ENCODE measurements at places on chromosomes 5 and 9.

DNA sequence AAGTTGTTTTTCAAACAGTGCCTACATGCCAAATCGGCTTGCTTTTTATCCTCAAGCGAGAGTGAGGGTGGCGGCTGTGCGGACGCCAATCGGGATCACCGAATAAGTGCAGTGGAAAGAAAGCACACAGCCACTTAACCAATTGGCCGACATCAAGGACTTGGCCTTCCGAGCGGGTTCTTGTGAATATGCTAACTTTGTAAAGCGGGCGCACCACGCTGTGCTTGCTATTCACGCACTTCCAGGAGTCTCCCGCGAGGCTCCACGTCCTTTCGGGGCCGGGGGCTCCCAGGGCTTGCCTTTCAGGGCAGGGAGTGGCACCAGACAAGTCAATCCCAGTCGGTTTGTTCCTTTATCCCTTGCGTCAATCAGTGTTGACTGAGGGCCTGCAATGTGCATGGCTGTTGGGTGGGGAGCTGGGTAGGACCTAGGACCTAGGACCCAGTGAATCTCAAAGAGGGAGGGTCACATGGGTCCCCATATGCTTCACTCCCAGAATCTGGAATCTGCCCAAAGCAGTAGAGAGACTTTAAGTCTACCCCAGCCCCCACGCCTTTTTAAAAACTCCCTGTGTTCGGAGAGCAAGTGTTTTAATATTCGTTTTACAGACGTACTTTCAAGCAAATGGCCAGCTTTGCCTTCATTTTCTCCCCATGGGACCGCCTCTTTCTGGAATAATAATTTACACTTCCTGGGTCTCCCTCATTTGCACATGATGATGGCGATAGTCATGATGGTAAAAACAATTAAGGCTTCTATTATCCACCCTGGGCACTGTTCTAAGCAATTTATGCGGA lies 2.0 kb upstream of the GCNT4 start:
- DNase-seq = no peak

DNA sequence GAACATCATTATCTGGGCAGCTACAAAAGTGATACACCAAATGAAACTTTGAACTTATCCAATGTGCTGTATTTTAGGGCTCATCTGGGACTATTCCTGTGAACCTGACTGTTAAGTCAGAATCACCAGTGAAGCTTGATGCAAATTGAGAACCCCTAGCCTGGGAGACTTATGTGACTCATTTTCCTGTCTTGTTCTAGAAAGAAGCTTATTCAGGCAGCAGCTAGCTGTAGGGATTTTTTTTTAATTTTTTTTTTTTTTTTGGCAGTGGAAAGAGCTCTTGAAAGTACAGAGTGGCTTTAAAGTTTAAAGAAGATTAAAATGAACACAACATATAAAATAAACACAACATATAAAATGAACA lies 81.1 kb upstream of the TNFAIP8 start:
- DNase-seq = peak; percentile 30

DNA sequence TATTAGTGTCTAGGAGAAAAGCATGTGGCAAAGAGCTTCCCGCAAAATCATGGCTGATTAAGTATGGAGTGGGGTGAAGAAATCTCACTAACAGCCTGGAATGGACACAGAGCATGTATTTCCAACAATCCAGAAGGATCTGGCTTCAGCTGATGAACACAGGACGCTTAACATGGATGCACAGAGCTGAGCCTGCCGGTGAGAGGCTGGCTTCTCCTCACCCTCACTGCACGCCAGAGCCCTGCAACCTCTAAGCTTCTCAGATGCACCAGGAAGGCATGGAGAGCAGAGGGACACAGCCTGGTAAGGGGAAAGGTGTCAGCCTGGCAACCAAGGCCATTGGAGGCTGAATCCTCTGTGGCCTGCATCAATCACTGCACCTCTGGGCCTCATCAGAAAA lies 298.5 kb downstream of the TRIM32 start:
- no peak for DNase-seq

DNA sequence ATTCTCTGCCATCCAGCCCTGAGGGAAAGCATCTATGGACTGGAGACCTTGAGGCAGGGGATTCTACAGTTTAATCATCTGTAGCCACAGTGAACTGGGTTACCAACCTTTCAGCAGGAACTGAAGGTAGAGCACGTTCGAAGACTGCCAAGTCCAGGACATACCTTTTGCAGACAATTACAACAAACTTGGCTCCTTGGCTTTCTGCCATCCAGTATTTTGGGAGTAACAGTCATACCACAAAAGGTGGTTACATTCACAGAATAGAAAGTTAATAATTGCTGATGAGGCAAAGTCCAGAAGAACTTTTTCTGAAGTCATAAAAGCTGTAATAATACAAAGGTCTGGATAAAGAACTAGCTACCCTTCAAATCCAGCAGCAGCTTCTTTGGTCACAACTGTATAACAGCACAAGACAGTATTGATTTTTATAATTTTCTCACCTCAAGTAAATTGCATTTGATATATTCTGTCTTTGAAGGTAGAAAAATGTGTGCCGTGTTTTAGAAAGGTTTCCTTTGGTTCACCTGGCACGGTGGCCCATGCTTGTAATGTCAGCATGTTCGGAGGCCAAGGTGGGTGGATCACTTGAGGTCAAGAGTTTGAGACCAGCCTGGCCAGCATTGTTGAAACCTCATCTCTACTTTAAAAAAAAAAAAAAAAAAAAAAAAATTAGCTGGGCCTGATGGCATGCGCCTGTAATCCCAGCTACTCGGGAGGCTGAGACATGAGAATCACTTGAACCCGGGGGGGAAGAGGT lies 236.6 kb downstream of the NR3C1 start:
- DNase-seq = peak; percentile 47

DNA sequence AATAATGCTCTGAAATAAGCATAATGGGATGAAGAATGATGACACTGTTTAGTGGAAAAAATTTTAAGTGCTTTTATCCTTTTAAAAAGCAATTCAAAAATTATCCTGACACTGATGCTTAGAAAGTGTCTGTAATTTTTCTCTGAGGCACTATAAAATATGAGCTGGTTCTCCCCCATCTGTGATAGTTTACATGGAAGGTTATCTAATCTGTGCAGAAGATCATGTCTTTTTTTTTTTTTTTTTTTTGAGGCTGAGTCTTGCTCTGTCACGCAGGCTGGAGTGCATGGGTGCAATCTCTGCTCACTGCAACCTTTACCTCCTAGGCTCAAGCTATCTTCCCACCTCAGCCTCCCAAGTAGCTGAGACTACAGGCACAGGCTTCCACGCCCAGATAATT lies 15.2 kb upstream of the TAF11L2 start:
- DNase-seq = no peak

- no peak for DNase-seq
Measured at GRCh38 chr9:880725-881124, 39.2 kb downstream of the DMRT1 start.

DNA sequence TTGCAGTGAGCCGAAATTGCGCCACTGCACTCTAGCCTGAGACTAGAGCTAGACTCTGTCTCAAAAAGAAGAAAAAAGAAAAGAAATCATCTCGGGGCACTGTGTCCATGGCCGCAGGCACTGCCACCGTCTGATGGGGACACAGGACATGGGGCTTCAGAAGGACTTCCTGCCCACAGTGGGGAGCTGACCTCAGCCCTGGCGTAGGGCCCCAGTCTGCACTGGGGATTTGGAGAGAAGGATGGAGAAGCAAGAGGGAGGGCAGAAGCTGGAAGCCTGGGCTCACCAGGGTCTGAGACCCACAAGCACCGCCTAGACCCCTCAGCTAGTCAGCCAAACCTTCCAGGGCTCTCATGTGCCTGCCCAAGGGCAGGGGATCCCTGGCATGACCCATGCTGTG lies 4.1 kb upstream of the SARDH start:
- DNase-seq = no peak

- DNase-seq = peak; percentile 75
Measured at GRCh38 chr5:130109152-130109551, 204.9 kb downstream of the CHSY3 start.

- no peak for DNase-seq
Measured at GRCh38 chr5:93874491-93874890, 133.1 kb upstream of the POU5F2 start.

- DNase-seq = no peak
Measured at GRCh38 chr9:100317706-100318105, 35.0 kb downstream of the TEX10 start.

- DNase-seq = no peak
Measured at GRCh38 chr9:69532396-69532795, 139.8 kb downstream of the APBA1 start.

DNA sequence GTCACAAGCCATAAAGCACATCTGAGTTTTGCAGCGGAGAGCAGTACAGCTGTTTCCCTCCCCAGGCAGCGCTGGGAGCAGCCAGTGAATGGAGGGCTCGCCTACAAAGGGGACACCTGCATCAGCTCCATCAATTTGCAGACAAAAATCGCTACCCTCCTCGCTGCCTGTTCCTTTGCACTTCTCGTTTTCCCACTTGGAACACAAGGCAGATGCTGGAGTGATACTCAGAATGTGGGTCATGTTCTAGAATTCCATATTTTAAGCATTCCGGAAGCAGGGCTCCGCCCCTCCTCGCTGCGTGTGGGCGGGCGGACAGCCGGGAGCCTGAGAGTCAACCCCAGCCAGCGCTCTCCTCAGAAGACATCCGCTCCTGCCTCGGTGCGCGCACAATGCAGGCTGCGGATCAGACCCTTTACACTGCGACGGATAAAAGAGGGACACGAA lies 92.1 kb downstream of the LMNB1 start:
- no peak for DNase-seq

DNA sequence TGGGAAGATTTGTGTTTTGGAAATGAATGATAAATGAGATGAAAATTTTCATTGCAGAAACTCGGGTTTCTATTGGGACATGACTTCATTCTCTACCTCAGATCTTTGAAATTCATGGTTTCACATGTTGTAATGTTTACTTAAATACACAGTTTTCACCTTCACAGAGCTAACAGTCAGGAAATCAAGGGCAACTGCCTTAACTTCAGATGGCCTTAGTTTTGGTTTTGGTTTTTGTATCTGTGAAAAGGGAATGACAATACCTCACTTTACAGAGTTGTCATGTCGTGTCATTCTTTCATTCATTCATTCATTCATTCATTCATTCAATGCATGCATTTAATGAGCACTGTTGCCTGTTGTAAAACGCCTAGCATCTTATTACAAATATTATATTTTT lies 41.9 kb downstream of the NIM1K start:
- DNase-seq = peak; percentile 89

DNA sequence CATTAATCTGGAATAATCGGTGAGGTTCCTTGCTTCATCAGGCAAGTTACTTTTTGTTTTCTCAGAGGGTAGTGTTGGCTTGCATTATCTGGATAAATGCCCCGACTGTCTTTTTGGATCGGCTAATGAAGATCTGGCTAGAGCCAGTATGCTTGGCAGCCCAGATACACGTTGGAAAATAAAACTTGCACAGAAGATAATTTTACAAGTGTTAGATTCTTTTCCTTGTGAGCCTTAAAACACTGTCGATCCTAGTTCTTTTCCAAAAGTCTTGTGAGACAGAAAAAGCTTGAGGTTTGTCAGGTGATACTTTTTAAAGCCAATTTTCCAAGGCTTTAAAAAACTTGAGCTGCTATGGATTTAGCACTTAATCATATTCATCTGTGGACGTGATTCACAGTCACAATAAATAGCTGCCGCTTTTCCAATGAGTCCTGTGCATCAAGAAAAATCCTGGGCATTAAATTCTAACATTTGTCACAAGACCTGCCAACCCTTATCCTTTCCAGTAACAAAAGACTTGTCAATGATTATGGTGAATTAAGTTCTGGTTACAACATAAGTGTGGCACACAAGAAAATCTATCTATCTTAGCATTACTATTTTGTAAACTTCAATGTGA lies 68.5 kb downstream of the PRLR start:
- DNase-seq = no peak

GRCh38 chr5:76221311-76221710 lies 138.1 kb downstream of the SV2C start:
- DNase-seq = no peak

DNA sequence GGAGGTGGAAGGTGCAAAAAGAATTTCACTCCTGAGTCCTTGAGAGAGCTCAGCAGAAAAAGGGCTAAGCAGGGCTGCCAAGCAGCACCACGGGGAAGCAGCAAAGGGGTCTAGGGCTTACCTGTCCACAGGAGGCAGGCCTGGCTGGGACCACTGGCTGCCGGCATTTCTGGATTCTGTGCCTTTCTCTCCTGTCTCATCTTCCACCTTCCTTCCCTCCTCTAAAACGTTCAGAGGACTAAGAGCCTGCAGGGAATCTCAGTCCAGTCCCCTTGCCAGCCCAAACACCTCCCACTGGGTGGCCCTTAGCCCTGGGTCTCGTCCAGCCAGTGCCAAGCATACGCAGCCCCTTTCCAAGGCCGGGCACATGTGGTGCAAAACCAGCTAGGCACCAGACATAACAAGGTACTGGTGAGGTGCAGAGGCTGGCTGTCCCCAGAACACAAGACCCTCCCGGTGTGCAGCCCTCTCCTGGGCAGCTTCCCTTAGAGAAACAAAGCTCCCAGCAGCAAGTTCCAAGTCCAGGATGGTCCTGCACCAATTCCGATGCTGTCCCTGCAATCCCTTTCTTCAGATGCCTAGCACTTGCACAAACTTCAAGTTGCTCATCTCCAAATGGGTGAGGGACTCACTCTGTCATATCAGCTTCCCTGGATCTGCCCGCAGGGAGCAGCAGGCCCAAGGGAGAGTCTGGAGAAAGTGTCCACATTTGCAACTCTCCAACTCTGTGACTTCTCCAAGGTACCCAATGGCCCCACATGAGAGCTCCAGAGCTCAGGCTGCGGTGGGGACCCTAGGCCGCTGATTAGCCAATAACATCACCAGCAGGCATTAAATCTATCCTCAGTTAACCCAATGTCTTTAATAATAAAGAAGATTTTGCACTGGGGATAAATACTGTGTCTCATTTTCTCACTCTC lies 126.3 kb downstream of the C5orf15 start:
- no peak for DNase-seq

DNA sequence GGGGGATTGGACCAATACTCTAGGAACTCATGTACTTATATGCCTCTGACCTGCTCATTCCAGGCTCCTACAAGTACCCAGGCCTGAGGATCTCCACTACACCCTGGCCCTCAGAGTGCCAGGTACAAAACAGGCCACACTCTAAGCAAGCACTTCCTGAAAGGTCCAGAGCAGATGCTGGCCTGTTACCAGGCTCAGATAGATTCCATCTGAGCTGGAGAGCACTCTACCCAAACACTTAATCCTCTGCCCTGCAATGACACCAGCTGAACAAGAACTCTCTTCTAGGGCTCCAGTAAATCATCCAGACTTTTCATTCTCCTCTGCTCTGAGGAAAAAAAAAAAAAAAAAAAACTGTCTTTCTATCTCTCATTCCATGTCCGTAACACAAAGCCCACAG lies 2.9 kb downstream of the P4HA2 start:
- DNase-seq = no peak

- DNase-seq = no peak
Measured at GRCh38 chr5:39164016-39164415, 55.3 kb downstream of the FYB1 start.

GRCh38 chr9:33443464-33444154 lies 3.8 kb downstream of the AQP3 start:
- no peak for DNase-seq

DNA sequence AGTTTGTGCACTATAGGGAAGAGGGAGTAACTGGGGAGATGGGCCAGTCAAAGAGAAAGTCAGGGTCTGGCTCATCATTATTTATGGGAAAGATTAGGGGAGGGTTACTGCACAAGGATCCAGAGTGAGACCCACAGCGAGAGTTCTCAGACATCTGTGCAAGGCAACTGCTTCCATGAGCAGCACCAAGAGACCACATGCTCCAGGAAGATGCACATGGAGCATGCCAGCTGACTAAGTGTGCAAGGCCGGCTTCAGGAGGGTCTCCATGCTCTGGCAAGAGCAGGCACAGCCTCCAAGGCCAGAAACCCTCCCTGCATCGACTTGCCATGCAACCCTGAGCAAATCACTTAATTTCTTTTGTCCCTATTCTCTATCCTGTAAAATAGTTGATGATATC lies 616.9 kb downstream of the CSNK1G3 start:
- no peak for DNase-seq

Data from MM.1S (cell line).